Fibroblast of skin of left quadriceps (primary cell): ENCODE measurements at places on chromosomes 13 and 19.

GRCh38 chr13:97446448-97446847, 12.5 kb downstream of the RAP2A start:
- DNase-seq: no peak

DNA sequence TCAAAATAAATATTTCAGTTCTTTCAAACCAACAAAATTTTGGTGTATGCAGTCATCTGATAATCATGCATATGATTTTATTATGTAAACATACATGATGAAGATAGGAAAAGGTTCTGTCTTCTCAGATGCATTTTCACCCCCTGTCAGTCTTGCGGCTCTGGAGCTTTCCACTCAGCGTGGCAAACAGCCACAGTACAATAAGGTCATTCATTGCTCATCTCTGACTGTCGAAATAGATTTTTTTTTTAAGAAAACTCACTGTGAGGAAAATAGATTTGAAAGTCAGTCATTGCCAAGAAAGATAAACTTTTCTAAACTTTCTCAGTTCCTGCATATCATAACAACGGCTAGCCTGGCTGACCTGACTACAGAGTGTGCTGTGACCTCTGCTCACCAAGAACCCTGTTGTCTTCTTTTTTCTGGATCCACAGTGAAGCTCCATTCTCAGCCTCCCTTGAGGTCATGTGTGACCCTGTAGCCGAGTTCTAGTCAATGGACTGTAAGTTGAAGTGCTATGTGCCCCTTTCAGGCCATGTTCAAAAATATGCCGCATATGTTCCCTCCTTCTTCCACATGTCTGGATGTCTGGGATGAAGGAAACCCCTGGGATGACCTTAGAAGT, 519.6 kb downstream of the KLF5 start:
- DNase-seq: no peak

DNA sequence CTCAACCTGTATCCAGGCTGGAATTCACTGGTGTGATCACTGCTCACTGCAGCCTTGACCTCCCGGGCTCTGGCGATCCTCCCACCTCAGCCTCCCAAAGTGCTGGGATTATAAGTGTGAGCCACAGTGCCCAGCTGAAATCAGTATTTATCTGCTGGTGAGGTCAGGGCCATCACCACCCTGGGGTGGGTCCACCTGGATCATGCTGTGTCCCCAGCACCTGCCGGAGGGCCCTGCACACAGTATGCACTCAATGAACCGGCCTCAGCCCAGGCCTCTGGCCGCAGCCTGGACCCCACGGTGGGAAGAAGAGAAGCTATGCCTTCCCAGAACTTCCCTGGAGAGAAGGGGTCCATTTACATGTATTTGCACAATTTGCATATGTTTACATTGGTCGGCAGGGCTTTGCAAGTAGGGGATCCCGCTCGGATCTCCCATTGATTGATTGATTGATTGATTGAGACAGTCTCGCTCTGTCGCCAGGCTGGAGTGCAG, 2.6 kb upstream of the SLC5A5 start:
- DNase-seq: no peak

- no peak for DNase-seq
Observed at GRCh38 chr19:58157045-58157728, 6.6 kb upstream of the ZNF329 start.

DNA sequence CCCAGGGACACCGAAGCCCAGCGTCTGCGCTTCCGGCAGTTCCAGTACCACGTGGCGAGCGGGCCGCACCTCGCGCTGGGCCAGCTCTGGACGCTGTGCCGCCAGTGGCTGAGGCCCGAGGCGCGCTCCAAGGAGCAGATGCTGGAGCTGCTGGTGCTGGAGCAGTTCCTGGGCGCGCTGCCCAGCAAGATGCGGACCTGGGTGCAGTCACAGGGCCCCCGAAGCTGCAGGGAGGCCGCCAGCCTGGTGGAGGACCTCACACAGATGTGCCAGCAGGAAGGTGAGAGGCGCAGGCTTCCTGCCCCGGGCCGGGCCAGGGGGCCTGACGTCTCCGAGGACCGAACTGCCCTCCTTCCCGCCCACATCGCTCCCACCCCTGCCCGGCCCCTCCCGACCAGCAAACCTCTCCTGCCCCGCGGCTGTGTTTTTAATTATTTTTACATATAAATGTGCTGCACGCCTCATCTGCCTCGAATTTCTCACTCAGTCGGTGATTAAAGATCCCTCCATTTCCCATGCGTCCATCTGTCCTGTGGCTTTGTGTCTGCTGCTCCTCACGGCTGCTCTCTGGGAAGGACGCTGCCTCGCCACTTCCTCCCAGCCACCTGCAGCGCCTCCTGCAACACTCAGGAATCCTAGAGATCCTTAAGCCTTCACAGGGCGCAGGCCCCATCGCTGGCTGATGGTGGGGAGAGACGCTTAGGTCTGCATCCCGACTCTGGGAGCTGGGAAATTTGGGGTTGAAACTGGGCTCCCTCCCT, 4.3 kb downstream of the ZSCAN1 start:
- DNase-seq: no peak

DNA sequence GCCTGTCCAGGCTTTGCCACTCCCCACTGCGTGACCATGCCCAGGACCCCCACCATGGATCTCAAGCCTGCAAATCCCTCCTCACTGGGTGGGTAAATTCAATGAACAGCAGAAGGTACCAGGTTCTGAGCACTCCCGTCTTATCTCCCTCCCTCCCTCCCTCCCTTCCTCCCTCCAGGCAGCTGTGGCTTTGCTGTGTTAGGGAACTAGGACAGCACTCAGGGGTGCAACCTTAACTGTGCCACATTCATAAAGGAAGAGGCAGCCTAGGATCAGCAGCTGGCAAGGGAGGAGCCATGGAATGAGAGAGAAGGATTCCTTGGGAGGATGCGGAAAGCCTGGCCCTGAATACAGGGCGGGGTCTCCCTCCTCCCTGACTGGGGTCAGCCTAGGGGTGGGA, 5.6 kb downstream of the CEACAM4 start:
- DNase-seq: no peak

- DNase-seq: no peak
Observed at GRCh38 chr13:51349016-51349415, 9.5 kb downstream of the SERPINE3 start.

GRCh38 chr13:80458543-80458942, 117.6 kb upstream of the SPRY2 start:
- DNase-seq: no peak

- no peak for DNase-seq
Observed at GRCh38 chr19:1475751-1476437, 3.1 kb downstream of the C19orf25 start.

GRCh38 chr13:54133746-54134145, 1105.1 kb downstream of the OLFM4 start:
- no peak for DNase-seq

GRCh38 chr19:1356508-1356865, 27.2 kb upstream of the NDUFS7 start:
- peak; percentile 71 for DNase-seq
